ENCODE measurements at places on chromosomes 12 and 14.
A peak's percentile ranks its signal among the peaks of the same experiment; 100 is the strongest.

- DNase-seq = no peak
Observed at GRCh38 chr14:33928895-33929294, 22.0 kb downstream of the EGLN3 start.

DNA sequence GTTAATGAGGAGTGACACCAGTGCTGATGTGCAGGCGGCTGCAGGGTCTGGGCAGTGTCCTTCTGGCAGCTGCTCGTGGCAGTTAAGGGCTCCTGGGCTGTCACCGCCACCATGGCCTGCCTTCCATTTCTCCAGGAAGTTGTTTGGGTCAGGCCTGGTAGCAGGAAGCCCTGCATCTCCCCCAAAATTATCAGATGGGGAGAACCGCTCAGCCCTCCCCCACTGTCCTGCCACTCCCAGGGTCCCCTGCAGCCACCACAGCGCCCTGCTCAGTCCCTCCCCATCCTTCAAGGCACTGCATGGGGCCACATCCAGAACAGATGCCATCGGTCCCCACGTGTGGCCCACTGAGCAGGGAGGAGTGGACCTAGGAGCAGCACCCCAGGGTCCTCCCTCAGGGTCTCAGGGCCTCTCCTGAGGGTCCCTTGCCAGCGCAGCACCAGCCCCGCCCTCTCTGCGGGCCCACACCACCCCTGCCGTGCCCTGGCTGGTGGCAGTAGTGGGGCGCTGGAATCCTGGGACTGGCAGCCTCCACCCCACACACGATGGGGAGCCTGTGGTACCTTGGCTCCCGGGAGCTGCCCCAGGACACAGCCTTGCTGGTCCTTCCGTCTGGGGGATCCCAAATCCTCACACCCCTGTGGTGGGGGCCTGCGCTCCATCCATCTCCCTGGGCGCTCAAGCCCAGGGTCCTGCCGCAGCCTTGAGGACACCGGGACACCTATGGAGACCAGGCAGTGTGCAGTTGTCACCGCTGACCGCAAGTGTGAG, 10.3 kb upstream of the AMN start:
- DNase-seq = no peak

- no peak for DNase-seq
Observed at GRCh38 chr12:106248312-106248845, 559 bp upstream of the CKAP4 start.

- no peak for DNase-seq
Observed at GRCh38 chr14:95463171-95463901, 53.1 kb downstream of the SYNE3 start.

DNA sequence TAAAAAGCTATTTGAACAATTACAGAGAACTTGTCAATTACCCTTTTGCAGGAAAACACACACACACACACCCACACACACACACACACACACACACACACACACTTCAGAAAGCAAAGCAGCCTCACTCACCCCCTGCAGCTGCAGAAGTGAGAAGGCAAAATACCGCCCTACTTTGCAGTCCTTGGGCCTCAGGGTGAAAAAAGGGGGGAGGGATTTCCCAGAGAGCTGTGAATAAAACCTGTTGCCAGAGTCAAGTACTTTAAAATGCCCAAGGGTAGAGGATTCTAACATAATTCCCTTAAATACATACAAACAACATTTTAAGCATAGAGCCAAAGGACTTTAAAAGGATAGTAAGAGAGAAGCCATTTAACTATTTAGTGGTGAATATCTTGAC, 285.9 kb downstream of the MDGA2 start:
- no peak for DNase-seq

- DNase-seq = no peak
Observed at GRCh38 chr14:93010522-93011140, 87.7 kb downstream of the CHGA start.

DNA sequence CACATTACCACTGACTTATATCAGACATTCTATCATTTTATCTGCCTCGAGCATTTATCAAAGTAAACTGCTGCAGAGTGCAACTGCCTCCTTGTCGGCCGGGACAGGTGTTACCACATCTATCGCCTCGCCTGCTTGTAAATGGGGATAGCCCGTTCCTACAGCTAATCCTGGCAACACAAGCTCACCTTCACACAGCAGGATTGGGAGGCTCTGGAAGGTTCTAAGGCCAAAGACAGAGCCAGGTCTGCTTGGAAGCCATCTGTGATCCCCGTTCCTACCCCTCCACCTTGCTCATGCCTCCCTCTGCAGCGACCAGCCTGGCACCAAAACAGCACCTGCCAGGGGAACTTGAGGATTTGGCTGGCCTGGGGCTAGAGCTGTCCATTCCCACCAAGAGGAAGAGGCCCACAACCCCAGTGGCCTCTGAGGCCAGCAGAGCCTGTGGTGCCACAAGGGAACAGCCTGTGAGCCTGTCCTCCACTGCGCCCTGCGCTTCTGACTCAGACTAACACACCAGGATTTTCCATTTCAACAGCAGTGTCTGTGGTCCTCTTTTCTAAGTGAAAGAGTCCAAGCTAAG, 114.8 kb upstream of the DIO3 start:
- no peak for DNase-seq

DNA sequence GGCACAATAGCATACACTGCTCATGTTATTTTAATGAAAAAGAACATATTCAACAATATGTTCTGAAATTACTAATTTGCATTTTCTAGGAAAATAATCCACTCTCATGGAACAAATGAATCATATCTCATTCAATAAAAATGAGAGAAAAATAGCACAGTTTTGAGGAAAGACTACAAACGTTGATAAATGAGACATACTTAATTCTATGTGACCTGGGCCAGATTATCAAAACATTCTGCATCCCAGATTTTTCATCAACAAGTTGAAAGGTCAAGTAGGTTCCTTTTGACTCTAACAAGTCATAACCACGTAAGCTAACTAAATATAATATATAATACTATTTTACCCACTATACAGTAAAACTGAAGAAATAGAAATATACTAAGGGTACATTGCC, 296.7 kb downstream of the CEP128 start:
- DNase-seq = no peak

- DNase-seq = no peak
Observed at GRCh38 chr14:92704036-92704804, 44.2 kb downstream of the LGMN start.

GRCh38 chr14:80576401-80576800, 365.1 kb upstream of the DIO2 start:
- no peak for DNase-seq

DNA sequence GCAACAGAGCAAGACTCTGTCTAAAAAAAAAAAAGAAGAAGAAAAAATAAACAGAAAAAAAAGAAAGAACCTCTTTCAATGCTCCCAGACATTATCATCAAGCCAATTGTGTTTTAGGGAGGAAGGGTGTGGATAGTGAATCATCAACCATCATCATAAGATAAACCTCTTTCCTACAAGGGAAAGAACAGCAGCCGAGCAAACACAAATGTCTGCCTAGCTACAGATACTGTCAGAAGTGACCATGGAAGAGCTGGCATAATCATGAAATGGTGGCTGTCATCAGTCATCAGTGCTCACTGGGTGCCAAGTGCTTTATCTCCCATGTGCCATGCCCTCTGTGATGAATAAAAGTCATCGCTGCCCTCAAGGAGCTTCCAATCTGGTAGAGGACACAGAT, 46.6 kb downstream of the SLC17A8 start:
- no peak for DNase-seq

DNA sequence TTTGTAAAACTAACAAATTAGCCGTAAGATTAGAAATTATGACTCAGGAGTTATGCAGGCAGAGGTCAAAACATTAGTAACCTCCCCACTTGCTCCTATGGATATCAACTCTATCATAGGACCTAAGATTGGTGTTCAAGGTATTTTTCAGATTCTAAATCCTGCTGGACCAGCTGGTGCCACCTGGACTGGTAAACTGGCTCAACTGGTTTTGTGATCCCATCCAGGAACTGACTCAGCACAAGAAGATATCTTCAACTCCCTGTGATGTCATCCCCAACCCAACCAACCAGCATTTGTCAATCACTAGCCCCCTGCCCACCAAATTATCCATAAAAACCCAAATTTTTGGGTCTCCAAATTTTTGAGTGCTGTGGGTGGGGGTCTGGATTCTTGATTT, 98.1 kb upstream of the OR4E1 start:
- DNase-seq = no peak

DNA sequence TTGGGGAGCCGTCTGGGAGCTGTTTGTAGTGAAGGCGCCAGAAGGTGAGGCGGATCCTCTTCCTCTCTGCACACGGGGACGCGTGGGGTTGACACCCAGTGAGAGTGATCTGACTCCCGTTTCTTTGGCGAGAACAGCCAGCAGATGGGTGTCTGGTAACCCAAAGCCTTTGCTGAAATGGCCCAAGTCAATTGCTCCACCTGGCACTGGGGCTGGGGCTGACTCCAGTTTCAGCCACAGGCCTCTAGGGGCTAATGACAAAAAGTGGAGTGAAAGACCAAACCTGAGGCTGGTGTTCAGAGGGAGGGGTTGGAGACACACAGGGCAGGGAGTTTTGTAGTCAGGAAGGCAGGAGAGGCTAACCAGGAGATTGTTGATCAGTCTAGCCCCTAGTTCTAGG, 87.0 kb downstream of the FRMD6 start:
- DNase-seq = peak; percentile 99

DNA sequence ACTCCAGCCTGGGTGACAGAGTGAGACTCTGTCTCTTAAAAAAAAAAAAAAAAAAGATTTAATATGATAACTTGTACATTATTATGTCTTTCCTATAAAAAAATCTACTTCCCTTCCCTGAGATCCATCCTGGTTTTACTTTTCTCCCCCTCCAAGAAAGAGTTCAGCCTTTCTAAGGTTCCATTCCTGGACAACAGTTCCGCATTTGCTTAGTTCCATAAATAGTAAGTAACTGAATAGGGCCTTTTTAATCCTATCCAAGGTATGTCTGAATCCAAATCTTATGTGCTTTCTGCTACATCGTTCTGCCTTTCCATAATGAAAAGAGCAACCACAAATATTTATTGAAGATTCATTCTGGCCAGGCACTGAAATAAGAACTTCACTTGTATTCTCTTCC, 187.8 kb downstream of the DACT1 start:
- no peak for DNase-seq

DNA sequence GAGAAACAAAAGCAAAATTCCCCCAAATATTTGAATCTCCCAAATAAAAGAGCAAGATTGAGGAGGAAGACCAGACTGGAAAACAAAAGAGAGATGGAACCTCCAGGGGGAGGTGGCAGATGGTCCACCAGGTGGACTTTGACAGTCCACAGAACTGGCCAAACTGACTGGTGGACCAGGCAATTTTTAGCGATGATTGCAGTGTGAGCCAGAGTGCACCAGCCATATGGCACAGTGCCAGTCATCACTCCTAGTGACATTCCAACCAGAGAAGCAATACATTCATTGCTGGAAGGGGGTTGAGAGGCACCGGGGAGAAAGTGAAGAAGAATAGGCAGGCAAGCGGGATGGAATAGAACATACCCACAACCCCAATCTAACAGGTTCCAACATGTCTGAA, 182.9 kb downstream of the EXOC5 start:
- peak; percentile 61 for DNase-seq

- no peak for DNase-seq
Observed at GRCh38 chr12:79162948-79163347, 298.4 kb downstream of the SYT1 start.

DNA sequence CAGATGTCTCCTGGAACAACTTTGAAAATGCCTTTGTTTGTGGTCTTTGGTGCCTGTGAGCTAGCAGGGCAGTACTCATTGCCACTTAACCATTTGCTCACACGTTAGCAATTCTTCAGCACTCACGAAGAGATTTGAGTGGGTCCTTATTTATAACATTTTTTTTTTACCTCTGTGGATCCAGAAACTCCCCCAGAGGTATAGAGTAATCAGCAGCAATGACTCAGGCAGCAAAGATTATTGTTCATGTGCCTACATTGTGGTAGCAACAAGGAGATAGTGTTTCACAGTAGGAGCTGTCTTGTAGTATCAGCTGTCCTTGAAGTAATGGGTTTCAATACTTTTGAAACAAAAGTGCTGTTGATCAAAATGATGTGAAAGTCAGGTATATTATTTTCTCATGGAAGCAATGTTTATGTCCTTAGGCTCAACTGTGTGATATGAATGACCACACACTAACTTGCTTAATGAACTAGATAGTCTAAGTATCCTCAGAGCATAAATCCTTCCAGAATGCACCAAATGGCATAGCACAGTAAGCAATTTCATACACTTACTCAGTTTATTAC, 304.1 kb downstream of the EGLN3 start:
- no peak for DNase-seq

DNA sequence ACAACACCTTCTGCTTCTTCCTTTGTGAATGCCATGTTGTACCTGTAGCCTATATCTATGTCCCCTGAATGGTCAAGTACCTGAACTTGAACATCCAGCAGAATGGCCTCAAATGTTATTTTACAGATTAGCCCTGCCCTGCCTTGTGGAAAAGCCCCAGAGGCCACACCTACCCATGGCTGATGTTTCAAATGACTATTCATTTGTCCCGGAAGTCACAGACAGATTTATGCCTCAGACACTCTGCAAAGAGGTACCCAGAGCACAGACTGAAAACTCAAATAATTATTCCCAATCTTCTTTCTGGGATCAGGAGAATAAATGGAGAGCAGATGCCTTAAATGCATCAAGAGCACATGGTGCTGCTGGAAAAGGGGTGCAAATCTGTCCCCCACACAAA, 13.0 kb upstream of the DPF3 start:
- DNase-seq = no peak

DNA sequence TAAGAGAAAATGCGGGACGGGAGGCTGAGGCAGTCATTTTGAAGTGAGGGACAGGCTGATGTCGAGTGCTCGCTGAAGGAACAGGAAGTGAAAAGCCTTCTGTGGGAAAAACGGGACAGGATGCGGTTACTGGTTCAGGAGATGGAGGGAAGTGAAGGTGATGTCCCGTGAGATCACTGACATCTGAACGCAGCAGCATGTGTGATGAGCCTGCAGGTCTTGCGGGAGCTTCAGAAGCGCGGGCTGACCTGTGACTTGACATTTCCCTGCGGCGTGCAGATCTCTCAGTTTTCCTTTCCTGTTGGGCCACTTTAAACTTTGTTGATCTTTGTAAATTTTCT, 77.8 kb downstream of the DDX51 start:
- DNase-seq = no peak

- peak; percentile 95 for DNase-seq
Observed at GRCh38 chr14:77240336-77240915, 30.6 kb downstream of the NGB start.

- DNase-seq = no peak
Observed at GRCh38 chr14:105117257-105117646, 51.3 kb downstream of the JAG2 start.

- no peak for DNase-seq
Observed at GRCh38 chr12:292186-292585, 29.6 kb upstream of the SLC6A13 start.

GRCh38 chr12:90851800-90852718, 102.9 kb downstream of the CCER1 start:
- DNase-seq = no peak
